ENCODE measurements at places on chromosomes 16 and 17.
A peak's percentile ranks its signal among the peaks of the same experiment; 100 is the strongest.

DNA sequence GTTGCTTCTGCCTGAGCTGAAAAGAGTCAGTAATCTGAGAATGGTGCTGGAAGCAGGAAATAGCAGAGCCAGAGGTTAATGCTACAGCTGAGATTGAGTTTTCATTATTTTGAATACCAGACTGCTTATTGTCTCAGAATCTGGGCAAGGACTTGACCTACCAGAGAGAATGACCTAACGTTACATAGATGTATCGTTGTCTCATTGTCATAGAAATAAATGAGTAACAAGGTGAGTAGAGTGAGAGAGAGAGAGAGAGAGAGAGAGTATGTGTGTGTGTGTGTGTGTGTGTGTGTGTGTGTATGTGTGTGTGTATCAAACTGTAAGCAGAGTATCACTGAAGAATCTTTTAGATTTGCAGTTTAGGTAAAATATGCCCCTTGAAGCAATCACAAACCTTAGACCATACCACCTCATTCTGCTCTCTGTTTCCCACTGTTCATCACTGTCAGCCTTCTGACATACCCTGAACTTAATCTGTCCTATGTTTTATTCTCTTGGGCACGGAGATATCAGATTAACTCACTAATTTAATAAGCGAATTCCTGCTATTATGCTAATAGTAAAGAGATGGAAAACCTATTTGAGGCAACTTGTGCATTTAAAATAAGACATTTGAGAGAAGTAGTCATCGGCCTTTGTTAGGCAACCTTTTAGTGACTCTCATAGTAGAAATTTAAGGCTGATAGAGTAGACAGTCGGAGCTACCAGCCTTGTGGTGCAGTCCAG is 87.8 kb downstream of the CYB561 start:
- DNase-seq, result peak; percentile 87

- DNase-seq, result no peak
Observed at GRCh38 chr16:31213342-31213741, 577 bp upstream of the TRIM72 start.

DNA sequence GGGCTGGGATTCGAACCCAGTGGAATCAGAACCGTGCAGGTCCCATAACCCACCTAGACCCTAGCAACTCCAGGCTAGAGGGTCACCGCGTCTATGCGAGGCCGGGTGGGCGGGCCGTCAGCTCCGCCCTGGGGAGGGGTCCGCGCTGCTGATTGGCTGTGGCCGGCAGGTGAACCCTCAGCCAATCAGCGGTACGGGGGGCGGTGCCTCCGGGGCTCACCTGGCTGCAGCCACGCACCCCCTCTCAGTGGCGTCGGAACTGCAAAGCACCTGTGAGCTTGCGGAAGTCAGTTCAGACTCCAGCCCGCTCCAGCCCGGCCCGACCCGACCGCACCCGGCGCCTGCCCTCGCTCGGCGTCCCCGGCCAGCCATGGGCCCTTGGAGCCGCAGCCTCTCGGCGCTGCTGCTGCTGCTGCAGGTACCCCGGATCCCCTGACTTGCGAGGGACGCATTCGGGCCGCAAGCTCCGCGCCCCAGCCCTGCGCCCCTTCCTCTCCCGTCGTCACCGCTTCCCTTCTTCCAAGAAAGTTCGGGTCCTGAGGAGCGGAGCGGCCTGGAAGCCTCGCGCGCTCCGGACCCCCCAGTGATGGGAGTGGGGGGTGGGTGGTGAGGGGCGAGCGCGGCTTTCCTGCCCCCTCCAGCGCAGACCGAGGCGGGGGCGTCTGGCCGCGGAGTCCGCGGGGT is at the start of gene CDH1:
TSS of gene CDH1 (plus strand) at position 247 of the 684 bp plus-strand sequence. CDS start at position 371, 124 bp downstream.
- no peak for DNase-seq

GRCh38 chr16:63960321-63960720 is 1161.5 kb downstream of the CDH11 start:
- no peak for DNase-seq

DNA sequence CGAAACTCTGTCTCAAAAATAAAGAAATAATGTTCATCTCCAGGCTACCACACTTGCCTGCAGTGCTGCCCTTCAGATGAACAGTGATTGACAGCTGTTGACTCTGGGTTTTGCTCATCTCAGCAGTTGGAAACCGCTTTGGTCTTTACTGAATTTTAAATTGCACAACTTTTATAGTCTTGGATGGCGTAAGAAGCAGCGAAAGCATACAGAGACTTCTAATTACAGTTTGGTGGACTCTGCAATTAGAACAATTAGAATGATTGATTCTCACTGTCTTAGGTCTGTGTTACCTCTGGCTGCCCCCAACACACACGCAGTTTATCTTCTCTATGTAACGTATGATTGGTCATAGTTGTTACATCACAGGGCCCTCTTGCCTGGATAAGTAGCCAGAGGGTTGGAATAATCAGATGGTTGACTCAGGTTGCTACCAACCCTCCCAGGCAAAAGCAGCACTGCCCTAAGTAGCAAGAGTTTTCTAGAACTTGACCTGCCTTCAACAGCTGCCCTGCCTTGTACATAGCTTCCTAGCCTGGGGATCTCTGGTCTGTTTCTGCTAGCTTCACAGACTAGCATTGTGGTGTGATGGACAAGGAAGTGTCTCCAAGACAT is 1.9 kb upstream of the NAT9 start:
- no peak for DNase-seq

DNA sequence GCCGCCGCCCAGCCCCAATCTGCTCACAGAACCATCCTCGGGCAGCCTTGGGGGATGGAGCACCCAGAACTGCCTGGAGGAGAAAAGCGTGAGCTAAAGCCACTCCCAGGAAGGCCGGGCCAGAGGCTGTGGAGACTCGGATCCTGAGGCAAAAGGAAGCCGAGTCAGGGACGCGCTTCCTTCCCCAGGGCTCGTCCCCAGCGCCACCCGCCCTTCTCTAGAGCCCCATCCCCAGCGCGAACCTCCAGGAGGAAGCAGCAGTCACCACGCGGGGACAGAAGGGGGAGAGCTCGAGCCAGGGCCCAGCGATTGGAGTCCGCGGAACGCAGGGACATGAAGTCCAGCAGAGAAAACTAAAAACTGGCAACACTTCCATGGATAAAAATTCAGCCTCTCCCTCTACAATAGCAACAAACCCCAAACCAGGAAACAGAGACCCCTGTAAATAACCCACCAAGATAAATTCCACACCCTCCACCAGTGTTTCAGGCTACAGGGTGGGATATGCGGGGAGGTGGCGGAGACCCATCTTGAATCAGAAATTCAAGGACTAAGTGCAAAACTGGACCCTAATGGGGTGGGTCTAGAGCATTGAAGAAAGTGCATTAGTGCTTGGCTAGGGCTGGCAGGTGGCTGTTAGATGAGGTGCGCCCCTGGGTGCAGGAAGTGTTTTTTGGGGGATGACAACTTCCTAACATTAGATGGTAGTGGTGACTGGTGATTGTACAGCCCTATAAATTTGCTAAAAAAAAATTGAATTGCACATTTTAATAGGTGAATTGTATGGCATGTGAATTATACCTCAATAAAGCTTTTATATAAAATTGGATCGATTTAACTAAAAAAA is 116.1 kb upstream of the METRNL start:
- peak; percentile 78 for DNase-seq

GRCh38 chr17:9645851-9646545 is 681 bp downstream of the USP43 start:
- peak; percentile 11 for DNase-seq

DNA sequence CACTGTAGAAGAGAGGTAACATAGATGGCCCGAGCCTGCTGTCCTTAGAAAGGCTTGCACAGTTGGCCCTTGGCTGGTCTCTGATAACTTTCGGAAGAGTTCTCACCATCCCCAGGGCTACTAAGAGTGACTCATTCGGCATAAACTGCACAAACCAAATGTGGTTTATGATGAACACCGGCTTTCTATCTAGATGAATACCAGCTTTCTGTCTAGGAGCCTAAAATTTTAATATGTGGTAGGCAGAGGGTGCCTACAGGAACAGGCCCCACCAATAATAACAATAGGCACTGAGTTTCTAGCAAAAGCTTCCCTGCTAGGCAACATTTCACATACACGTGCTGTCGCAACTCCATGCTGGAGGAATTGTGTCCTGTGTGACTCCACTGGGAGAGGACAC is 15.4 kb downstream of the CNOT1 start:
- peak; percentile 31 for DNase-seq

DNA sequence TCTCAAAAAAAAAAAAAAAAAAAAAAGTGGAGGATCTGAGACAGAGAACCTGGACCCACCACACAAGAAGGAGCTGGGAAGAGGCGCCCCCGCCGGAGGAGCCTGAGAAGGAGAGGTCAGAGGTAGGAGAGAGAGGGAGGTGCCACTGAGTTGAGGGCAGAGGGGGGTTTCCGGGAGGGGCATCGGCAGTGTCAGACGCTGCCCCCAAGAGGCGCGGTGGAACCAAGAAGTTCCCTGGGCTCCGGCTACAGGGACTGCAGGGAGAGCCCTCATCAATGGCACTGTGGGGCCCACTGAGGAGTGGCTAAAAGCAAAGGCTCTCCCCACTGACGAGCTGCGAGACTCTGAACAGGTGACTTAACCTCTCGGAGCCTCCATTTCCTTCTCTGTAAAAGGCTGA is 4.2 kb downstream of the CCDC42 start:
- DNase-seq, result no peak

GRCh38 chr16:89855986-89856385 is 17.4 kb upstream of the TCF25 start:
- DNase-seq, result no peak

All from fibroblast of skin of scalp (primary cell).